ENCODE measurements at places on chromosomes 11 and 22. TPM values are rescaled to one million over a fixed set of nuclear protein-coding genes. Genes with fewer than 3 reads are reported as not detected.

GRCh38 chr11:4891996-4892640, 10.4 kb downstream of the OR51T1 start:
- H3K27me3 ChIP-seq = no peaks in the 10 kb centered on the region
- no peak for DNase-seq
- H3K4me3 ChIP-seq = no peak overlapping the region
- H3K27ac ChIP-seq = no peak overlapping the region
- H3K4me1 ChIP-seq = no peaks in the 10 kb centered on the region

- no peaks in the 10 kb centered on the region for H3K36me3 ChIP-seq
- peak overlapping the region; percentile 73 for H3K4me3 ChIP-seq
- peak; percentile 69 for DNase-seq
- H3K27ac ChIP-seq = peak overlapping the region; percentile 86
- H3K27me3 ChIP-seq = no peaks in the 10 kb centered on the region
These were observed 533 bp downstream of the SERGEF start for GRCh38 chr11:18012122-18012905.

DNA sequence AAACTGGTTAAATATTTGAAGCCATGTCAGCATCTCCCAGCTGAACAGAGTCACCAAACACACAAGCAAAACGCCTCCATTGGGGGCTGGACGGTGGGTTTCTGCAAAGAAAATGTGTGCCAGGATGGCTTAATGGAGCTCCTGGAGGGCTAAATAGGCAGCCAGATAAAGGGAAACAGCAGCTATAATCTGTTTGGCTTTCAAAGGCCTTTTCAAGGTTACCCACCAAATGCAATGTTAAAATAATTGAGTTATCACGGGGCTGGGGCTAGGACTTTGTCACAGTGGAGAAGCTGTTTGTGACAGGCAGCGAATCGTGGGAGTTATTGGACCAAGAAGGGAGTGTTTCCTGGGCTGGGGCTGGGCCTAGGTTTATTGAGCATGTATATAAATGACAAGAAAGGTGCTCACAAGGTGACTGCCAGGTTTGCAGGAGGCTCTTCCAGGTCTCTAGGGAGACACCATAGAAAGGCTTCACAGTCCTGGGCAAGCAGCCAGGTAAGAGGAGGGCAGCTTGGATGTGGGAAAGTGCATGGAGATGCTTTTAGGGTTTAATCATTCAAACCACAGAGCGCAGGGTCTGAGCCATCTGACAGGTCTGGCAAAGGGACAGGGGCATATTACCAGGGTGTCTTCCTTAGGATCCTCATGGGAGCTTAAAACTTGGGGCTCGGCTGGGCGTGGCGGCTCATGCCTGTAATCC, 28.3 kb downstream of the GRIK4 start:
- no peaks in the 10 kb centered on the region for H3K4me1 ChIP-seq
- no peak for DNase-seq
- H3K4me3 ChIP-seq = no peak overlapping the region

DNA sequence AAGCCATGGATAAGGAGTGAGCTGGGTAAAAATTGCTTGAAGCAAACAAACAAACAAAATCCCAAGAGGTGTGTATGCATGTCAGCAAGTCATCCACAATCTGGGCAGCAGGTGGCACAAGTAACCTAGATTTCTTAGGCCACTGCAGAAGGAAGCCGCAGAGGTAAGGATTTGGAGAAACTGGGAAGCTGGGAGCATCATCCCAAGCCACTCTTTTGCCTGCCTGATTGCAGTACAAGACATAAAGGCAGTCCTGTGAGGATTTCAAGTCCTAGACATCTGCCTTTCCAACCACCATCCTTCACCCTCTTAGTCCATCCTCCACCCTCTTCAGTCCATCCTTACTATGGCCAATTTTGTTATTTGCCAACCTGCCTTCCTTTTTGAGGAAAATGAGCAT, 67.2 kb upstream of the BMAL1 start:
- DNase-seq = peak; percentile 74
- no peaks in the 10 kb centered on the region for H3K27me3 ChIP-seq
- no peaks in the 10 kb centered on the region for H3K36me3 ChIP-seq
- no peak overlapping the region for H3K4me3 ChIP-seq

DNA sequence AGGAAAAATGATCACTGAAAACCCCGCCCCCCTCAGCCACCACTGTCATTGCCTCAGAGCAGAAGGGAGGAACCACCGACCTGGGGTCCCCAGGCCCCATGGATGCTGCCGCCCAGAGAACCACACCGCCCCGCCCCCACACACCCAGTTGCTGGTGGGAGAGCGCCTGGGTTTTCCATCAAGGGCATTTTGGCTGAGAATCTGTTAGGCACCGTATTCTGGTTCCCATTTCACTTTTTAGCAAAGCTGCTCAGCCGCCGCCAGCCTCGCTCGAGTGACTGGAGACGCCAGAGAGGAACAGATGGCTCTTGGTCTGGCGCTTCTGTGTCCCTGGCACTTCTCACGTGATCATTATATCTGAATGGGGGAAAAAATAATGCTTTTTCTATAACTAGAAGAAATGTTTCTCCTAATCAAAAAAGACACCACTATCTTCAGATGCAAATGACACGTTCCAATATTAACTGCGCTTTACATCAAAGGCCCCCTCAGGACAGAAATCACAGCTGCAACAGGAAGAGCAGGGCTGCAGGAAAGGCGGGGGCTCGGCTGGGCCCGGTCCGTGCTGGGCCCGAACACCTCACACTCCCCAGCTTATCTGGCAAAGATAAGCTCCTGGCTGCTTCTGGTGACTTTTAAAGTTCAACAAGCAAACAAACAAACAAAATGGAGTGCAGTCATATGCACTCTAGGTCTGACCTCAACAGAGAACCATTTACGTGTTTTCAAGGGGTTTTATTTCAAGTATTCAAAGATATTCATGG, 149.8 kb downstream of the MPPED1 start:
- H3K4me3 ChIP-seq = no peak overlapping the region
- H3K27ac ChIP-seq = no peak overlapping the region
- no peak for DNase-seq

GRCh38 chr11:121257976-121258375, 34.6 kb upstream of the SC5D start:
- no peaks in the 10 kb centered on the region for H3K36me3 ChIP-seq
- no peaks in the 10 kb centered on the region for H3K27me3 ChIP-seq
- no peaks in the 10 kb centered on the region for H3K4me1 ChIP-seq
- no peak overlapping the region for H3K27ac ChIP-seq

GRCh38 chr11:121236115-121237001, 56.2 kb upstream of the SC5D start:
- peaks cover 9% of the 10 kb centered on the region for H3K4me1 ChIP-seq
- H3K4me3 ChIP-seq = no peak overlapping the region
- no peaks in the 10 kb centered on the region for H3K27me3 ChIP-seq
- no peak for DNase-seq

DNA sequence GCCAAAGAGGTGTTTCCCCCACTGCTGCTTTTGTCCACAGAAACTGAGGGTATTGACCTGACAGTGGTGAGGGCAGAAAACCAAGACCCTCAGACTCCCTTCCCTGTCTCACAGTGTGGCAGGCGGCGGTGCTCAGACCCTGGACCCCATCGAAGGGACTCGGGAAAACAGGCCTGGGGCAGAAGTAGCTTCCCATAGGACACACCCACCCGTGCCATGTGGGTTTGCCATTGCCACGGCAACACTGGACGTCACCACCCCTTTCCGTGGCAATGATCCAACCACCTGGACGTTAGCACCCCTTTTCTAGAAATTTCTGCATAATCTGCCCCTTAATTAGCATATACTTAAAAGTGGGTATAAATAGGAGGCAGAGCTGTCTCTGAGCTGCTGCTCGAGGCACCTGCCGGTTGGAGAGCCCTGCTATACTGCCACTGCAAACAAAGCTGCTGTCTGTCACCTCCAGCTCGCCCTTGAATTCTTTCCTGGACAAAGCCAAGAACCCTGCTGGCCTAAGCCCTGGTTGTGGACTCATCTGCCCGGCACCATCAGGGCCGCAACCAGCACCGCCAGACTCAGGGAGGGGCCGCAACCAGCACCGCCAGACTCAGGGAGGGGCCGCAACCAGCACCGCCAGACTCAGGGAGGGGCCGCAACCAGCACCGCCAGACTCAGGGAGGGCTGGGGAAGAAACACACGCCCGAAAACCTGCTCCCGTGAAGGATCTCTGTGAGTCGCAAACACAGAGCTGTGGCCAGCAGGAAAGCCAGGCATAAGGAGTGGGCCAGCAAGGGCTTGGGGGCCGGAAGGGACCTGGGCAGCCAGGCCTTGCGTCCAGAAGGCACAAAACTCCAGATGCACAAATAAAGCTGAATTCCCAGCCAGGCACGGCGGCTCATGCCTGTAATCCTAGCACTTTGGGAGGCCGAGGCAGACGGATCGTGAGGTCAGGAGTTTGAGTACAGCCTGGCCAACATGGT, 10.4 kb downstream of the MLC1 start:
- H3K27ac ChIP-seq = no peak overlapping the region
- no peaks in the 10 kb centered on the region for H3K4me1 ChIP-seq
- DNase-seq = no peak
- no peak overlapping the region for H3K4me3 ChIP-seq

- H3K4me3 ChIP-seq = peak overlapping the region; percentile 86
- H3K27ac ChIP-seq = peak overlapping the region; percentile 99
- H3K36me3 ChIP-seq = no peaks in the 10 kb centered on the region
These were observed 1.7 kb downstream of the YAP1 start for GRCh38 chr11:102111787-102112508.

DNA sequence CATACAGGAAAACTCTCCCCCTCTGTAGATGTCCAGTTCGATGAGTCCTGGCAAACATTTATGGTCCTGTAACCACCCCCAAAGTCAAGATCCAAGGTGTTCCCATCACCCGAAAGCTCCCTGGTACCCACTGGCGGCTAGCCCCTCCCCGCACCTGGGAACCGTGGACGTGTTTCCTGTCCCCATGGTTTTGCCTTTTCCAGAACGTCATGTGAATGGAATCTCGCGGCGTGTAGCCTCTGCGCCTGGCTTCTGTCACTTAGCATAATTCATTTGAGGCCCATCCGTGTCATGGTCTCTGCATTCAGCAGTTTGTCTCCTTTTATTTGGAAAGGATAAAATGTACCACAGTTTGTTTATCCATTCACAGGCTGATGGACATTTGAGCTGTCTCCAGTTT, 106.3 kb downstream of the KCNQ1 start:
- no peak overlapping the region for H3K27ac ChIP-seq
- peak; percentile 12 for DNase-seq
- H3K4me3 ChIP-seq = no peak overlapping the region

- no peaks in the 10 kb centered on the region for H3K36me3 ChIP-seq
- no peak for DNase-seq
- no peaks in the 10 kb centered on the region for H3K27me3 ChIP-seq
These were observed 36.1 kb downstream of the FLRT1 start for GRCh38 chr11:64071849-64072248.

GRCh38 chr11:64252003-64252872, 908 bp downstream of the PLCB3 start:
- DNase-seq = peak; percentile 77
- H3K4me1 ChIP-seq = peaks cover 27% of the 10 kb centered on the region
- peaks cover 14% of the 10 kb centered on the region for H3K36me3 ChIP-seq

DNA sequence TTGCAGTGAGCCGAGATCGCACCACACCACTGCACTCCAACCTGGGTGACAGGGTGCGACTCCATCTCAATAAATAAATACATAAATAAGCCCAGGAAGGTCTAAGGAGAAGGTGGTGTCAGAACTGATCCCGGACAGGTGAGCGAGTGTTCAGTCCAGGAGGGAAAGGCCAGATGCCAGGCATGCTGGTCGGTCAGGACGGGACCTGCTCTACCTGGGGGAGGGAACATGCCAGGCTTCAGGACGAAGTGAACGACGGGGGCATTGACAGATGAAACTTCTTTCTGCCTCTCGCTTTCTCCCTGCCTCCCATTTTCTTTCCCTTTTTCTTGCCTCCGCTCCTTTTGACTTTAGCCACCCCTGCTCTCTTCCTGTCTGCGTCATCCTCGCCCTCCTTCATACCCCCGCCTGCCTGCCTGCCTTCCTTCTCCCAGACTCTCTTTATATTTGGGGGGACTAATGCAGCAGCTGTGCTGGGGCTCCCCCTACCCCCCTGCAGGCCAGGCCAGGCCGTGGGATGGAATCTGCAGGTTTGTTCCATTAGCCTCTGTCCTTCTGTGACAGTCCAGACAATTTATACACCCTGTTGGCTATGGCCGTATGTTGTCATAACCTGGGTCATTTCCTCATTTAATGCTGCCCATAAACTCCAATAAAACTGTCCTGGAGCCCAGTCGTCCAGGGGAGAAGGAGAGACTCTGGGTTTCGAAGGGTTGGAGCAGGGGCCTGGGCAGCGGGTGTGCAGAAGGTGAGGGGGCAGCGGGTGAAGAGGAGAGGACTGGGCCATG, 209.2 kb upstream of the TBCEL start:
- DNase-seq = no peak
- H3K4me3 ChIP-seq = no peak overlapping the region
- H3K27ac ChIP-seq = no peak overlapping the region
- no peaks in the 10 kb centered on the region for H3K4me1 ChIP-seq

GRCh38 chr11:16902182-16902581, 112.0 kb downstream of the PLEKHA7 start:
- no peaks in the 10 kb centered on the region for H3K36me3 ChIP-seq
- no peaks in the 10 kb centered on the region for H3K27me3 ChIP-seq
- H3K4me3 ChIP-seq = no peak overlapping the region

DNA sequence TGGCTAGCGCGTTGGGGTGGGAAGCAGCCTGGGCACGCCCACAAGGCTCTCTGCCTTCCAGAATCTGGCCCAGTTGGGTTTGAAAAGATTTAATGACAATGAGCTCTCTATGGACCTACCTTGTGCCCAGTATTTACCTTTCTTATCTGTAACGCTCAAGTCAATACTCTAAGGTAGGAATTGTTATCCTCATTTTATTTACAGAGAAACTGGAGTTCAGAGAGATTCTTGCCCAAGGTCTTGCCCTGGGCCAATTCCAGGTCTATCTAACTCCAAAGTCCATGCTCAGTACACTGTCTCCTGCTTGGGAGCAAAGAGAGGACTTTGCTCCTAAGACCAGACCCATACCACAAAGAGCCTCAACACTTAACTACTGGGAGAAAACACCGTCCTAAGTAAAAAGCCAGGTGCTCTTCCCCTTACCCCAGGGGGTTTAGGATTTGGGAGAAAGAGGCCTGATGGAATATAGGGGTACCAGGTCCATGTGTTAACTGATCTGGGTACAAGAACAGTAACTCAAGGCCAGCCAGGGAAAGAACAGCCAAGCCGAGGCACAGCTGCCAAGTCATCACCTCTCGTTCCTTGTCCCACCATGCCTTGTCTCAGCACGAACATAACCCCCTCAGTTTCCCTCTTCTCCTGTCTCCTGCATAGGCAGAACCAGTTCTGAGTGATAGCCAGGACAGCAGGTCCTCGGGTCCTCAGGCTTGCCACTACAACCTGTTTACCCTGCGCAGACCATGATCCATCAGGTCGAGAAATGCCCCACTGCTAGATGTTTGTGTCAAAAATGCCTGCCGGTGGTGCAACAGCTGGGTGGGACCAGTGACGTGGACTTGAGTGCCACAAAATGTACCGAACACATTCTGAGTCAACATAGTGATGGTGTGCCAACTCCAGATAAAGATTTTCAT, 14.6 kb downstream of the APOA4 start:
- no peaks in the 10 kb centered on the region for H3K27me3 ChIP-seq
- H3K4me1 ChIP-seq = no peaks in the 10 kb centered on the region
- peak; percentile 30 for DNase-seq
- H3K27ac ChIP-seq = no peak overlapping the region
- no peaks in the 10 kb centered on the region for H3K36me3 ChIP-seq

GRCh38 chr11:11993839-11994238, 14.6 kb downstream of the DKK3 start:
- H3K4me1 ChIP-seq = no peaks in the 10 kb centered on the region
- H3K27me3 ChIP-seq = no peaks in the 10 kb centered on the region
- no peaks in the 10 kb centered on the region for H3K36me3 ChIP-seq
- H3K4me3 ChIP-seq = no peak overlapping the region
- H3K27ac ChIP-seq = peak overlapping the region; percentile 67
- peak; percentile 80 for DNase-seq

TSGA10IP gene
- not detected for polyA plus RNA-seq

RFPL1 gene
- not detected for polyA plus RNA-seq

GNG3 gene
- polyA plus RNA-seq = not detected
